ENCODE measurements at places on chromosomes 1 and 21. TPM values are rescaled to one million over a fixed set of nuclear protein-coding genes. Genes with fewer than 3 reads are reported as not detected.
A peak's percentile ranks its signal among the peaks of the same experiment; 100 is the strongest.

GRCh38 chr21:15539376-15539775 is 190.4 kb upstream of the USP25 start:
- no peak for DNase-seq

- DNase-seq = no peak
These were observed 186.5 kb downstream of the TGFBR3 start for GRCh38 chr1:91699339-91699974.

GRCh38 chr1:38605063-38605462 is 254.5 kb downstream of the RRAGC start:
- DNase-seq = no peak

The DFFB gene
- total RNA-seq = 3.0 TPM

- no peak for DNase-seq
These were observed 10.2 kb downstream of the RPS6KA1 start for GRCh38 chr1:26539722-26540121.

DNA sequence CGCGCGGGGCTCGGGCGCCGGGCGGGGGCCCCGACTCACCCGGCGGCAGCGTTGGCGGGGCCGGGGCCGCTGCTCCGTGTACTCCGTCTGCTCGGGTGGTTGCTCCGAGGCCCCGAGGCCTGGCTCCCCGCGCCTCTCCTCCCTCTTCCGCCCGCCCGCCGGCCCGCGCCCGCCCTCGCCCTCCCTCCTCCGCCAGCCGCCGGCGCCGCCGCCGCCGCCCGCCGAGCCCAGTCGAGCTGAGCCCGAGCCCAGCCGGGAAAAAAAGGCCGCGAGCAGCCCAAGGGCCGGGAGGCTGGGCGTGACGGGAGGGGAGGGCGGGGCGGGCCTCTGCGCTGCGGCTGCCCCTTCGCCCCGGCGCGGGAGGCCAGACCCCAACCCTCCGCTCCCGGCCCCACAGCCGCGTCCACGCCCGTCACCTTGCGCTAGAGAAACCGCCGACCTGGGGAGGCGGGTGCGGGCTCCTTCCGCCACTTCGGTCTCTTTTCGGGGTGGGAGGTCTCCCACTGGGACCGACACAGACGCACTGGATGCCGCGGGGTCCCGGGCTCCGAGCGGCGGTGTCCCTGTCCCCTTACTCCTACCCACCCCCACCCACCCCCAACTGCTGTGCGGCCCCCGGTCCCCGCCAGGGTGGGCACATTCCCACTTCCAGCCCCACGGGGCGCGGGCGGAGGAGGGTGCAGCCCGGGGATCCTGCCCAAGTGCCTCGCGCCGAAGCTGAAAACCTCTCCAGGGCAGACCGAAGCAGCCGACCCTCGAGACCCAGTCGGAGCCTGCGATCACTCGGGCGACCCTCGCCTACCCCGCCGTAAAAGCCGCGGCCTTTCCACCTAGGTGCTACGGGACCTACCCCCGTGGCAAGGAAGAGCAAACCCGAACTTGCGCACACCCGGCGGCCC is at the start of gene CERS2:
Gene CERS2, minus strand, starts transcription at position 256 of the 899 bp plus-strand sequence. CDS start 5,745 bp downstream, outside the sequence.
- peak; percentile 96 for DNase-seq

GRCh38 chr1:67110352-67110751 is 24.4 kb downstream of the C1orf141 start:
- DNase-seq = no peak

DNA sequence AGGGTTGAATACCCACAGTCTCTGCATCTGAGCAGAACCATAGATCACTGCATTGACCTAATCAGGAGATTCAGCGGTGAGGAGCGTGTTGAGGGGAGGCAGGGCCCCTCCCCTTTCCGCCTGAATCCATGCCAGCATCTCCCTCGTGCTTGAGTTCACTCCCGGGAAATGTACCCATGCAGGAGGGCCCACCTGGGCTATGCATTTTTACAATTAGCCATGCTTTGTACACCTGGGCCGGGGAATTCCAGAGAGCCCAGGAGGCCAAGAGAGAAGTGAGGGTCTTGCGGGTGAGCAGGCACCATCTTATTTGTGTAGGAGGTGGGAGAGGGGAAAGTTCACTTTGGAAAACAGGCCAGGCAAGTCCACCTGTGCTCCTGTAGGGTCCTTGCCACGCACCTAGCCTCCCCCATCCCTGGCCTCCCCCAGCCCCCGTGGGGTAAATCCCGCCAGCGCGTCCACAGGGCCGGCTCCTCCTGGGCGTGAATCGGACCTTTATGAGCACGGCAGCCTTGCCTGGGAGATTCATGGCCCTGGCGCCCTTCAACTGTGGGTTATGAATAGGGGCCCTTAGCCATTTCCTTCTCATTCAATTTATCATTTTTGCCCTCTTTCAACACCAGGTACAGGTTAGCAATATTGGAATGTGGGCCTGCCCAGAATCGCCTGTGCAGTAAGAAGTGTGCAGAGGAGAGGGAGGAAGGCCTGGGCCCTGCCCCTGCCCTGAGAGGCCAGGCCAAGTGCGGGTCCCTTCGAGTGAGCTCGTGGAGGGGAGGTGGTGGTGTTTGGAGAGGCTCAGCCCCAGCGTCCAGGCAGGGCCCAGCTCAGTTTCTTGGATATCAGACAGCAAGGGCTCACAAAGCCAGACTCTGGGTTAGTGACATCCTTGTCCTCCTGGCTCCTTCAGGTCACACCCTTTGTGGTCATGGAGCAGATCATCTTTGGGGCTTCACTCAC is 84.4 kb upstream of the ACTRT2 start:
- DNase-seq = no peak

The SELE gene
- total RNA-seq = not detected

GRCh38 chr1:206854401-206855129 is 10.9 kb upstream of the IL20 start:
- no peak for DNase-seq

- no peak for DNase-seq
These were observed 19.6 kb downstream of the SLC27A3 start for GRCh38 chr1:153794624-153795329.

GRCh38 chr1:8862528-8862927 is 16.0 kb downstream of the ENO1 start:
- no peak for DNase-seq

GRCh38 chr1:231971397-231972110 is 345.0 kb downstream of the DISC1 start:
- no peak for DNase-seq

GRCh38 chr1:232249861-232250777 is 379.8 kb downstream of the SIPA1L2 start:
- no peak for DNase-seq

DNA sequence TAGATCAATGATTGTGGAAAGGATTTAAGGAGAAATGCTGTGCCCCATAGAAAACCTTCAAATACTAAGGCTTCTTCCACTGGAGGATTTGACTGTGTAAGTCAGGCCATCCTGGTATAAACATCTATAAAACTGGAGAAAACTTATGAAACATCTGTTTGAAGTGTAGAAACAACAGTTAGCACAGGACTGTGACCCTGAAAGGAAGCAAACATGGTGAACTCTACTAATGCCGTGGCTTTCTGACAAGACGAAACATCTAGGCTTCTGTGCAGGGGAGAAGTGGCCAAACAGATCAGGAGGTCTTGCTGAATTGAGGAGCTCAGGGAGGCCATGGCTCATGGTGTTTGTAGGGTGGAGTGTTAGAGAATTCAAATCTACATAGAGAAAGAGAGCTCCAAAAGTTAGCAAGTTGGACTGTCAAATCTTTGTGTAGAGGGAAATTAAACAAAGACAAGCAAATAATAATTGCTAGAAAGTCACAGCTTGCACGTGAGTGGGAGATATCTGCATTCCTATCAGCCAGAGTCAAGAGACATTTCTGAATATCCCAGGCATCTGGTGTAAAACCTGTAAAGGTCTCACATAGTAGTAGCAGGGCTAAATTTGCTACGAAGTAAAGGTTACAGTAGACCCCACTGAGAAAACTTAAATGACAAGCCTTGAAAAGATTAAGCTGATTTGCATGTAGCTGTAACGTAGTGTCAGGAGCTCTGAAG is 566.8 kb upstream of the B3GALT2 start:
- no peak for DNase-seq

The C1orf94 gene
- 0.13 TPM for total RNA-seq

The TFF1 gene
- not detected for total RNA-seq

DNA sequence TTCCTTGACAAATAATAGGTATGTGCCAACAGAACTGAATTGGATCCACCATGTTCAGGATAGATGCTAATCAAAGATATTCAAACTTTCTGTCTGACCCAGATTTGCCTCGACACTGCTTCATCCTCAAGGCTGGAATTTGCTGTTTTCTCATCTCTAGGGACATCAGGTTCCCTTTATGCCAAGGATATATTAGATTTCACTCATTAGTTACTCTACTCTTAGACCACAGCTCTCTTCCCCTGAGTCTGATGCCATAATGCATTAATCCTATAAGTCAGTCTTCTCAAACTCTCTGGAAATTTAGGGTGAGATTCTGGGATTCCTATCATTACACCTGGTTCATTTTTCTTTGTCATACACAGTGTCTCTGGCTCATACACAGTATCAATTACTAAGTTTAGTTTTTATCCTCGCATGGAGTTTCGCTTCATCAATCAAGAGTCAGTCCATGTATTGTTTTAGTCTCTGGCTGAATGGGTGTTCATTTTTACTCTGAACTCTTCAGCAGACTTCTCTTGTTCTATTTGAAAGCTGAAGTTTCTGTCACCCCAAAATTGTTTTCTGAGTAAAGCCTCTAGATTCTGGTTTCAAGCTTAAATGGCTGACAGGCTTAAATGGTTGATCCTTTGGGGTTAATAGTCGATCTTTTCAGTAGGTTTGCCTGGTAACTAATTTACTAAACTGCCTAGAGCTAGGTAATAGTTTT is 9.3 kb upstream of the DCAF6 start:
- DNase-seq = no peak

The FAM3B gene
- 1.7 TPM for total RNA-seq

GRCh38 chr1:19370453-19371170 is 58.5 kb downstream of the SLC66A1 start:
- no peak for DNase-seq

GRCh38 chr1:154842635-154843034 is 27.4 kb downstream of the KCNN3 start:
- DNase-seq = no peak

DNA sequence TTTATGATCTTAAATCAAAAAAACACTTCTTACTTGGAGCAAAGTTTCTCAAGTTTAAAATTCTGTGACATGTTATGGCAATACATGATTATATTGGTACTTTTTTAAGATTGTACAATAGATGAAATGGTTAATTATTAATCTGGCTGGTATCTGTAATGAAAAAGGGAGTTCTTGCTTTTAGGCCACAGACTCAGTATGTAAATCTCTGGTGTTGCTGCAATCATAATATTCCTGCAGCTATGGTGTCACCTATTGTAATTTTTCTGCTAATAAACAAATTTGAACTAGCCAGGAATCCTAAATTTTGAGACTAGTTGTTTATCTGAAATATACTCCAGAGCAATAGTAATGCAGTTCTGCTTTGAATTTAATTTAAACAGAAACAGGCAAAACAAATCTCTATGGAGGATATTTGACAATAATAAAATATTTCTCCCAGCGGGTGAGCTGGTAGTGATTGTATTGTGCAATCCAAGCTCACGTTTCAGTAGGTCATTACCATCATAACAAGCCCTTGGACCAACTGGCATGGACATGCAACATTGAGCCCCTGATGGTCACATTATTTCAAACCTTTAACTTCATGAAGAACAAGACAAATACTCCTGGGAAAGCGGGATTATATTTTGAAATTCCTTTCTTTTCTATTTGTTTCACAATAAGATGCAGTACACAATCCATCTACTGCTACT is 77.2 kb upstream of the USH2A start:
- DNase-seq = no peak

The KLHDC8A gene
- not detected for total RNA-seq

DNA sequence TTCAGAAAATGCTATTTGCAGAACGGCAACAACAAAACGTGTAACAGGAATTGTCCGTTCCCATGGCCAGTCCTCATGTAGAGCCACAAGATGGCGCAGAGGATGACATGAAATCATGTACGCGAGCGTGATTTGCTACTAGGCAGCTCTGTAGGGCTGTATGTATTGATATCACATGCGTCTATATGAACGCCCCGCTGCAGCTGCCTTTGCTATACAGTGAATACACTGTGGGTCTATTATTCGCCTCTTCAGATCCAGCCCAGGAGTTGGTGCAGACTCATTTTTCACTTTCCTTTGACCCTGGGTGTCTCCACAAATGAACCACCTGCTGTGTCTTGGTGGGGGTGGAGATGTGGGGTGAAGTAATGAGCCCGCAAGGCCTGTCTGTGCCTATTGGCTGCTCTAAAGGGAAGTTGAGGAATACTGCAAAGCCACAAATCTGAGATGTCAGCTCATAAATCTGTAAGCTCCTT is 361.5 kb downstream of the KIF26B start:
- no peak for DNase-seq

DNA sequence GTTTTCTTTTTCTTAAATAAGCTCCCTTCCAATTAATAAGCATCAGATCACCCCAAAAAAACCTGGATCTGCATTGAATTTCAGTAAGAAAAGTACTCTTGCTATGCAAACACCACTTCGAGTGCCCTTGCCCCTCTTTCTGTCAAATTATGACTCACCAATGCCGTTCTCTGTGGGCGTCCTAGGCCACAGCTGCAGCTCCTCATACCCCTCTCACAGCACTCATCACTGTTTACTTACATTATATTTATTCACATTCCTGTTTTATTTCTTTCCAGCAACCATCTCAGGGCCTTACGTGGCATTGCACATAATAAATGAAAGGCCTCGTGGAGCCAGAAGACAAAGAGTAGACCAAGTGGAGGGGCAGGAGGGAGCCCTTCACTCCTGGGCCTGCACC is 99.1 kb upstream of the CTTNBP2NL start:
- DNase-seq = no peak

DNA sequence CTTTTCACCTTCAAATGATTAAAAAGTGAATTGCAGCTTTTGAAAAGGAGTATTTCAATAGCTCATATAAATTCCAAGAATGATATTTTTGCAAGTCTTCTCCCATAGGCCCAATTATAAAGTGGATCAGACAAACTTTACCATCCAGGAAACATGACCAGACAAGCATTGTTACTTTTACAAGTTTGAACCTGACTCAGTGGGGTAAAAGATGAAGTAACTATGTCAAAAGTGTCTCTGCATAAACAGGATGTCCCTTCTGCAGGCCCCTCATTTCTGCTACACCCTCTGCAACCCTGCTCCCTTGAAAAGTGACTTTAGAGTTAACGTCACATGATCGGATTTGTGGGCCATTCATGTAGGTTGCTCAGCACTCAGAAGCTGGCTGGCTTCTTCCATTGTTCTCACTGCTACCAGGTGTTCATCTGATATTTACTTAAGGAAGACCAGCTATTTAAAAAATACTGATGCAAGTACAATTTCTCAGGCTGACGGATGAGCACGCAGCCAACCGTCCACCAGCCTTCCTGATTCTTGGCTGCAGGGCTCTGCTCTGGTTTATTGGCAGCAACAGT is 32.3 kb downstream of the URB1 start:
- DNase-seq = no peak

GRCh38 chr1:32073299-32074229 is 825 bp downstream of the TMEM39B start:
- DNase-seq = peak; percentile 83

The NEXN gene
- total RNA-seq = 4.3 TPM

The ACAP3 gene
- total RNA-seq = 189 TPM

GRCh38 chr1:89633800-89634625 is 1.1 kb downstream of the LRRC8C start:
- no peak for DNase-seq

Measured in lower leg skin (tissue), 4 donors.